ENCODE measurements at places on chromosomes 5 and 9.

DNA sequence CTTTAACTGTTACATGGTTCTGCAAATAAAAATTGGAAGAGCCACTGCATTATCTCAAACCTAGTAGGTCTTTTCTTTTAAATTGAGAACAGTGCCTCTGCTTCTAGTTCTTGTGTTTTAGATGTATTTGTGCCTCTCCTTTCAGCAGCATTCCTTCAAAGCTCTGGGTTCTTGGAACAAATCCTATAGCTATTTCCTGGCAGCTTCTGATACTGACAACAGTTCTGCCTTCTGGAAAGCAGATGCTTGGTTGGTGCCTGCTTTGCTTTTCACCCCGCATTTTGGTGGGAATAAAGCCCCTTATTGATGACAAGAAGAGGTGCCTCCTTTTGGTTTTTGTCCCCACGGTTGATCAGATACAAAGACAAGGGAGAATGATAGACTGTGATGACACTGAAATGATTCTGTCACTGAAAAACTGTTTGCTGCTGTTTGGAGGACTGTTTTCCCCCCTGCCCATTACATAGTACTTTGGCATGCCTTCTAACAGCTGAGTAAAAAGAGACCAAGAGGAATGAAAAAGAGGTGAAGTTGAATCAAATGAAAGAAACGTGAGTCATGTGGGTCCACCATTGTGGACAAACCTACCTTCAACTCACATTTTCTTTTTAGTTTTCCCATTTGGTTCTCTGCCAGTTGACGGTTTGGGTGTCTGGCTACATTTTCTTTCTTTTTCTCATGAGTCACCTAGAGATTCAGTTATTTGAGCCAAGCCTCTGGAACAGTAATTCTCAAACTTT, 5.6 kb downstream of the PTCD2 start:
- no peak for DNase-seq

DNA sequence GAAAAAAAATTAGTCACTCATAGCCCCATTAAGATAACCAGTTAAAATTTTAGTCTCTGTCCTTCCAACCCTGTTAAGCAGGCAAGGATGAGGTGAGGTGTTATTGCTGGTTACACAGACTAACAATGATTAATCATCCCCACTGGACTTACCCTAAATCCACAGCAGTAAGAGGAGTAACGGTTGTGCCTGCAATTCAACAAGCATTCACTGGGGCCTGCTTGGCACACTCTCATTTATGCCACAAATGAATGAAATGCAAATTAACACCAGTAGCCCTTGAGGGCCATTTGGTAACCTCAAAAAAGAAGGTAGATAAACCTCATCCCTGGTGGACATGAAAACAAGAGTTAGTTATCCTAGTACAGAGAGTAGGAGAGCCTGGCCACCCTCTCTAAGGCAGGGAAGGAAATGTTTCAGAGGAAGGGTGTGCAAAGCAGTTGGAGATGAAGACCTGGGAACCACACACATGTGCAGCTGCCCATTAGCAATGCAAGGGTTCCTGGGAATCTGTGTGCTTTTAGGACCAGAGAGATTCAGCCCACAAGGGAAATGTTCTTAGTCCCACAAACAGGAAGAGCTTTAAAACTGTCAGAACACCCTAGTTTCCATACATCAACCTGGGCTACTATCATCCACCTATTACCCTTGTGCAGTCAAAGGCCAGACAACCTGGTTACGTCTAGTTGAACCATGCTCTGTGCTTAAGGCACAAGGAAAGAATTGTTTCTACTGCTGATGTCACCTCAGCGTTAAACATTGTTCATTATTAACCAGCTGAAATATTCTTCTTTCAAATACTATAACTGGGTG, 7.7 kb downstream of the LHFPL2 start:
- DNase-seq, result no peak

DNA sequence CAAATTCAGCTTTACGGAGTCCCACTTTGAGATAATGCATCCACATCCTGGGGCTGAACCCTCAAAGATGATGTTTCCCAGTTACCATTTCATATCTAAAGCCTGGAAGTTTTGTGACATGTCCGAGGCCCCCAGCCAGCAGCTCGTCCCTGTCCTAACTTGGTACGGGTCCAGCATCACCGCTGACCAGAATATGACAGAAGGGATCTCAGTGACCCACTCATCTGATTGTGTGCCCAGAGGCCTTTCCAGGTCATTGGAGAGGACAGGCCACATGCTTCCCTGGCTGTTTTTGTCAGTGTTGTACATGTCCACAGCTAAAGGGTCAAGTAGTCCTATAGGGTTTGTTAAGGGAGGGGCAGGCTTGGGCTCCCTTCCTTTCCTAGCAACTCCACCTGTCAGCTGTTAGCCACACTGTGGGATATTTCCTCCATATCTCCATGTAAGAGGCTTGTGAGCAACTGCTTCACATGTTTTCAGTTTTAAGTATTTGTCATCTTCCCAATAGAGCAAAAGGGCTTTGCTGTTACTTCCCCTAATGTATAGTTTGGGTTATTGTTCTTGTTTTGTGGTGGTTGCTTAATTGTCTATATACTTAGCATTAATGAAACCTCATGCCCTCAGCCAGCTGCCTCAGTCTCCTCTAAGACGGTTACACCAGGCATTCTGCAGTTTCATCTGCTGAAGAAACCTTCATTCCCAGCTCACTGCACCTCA, 33.4 kb downstream of the SECISBP2 start:
- no peak for DNase-seq

- DNase-seq, result no peak
Measured at GRCh38 chr5:135221696-135222095, 177.3 kb downstream of the MACROH2A1 start.

- DNase-seq, result no peak
Measured at GRCh38 chr5:10478436-10478835, 36.8 kb downstream of the ROPN1L start.

- DNase-seq, result no peak
Measured at GRCh38 chr5:43560128-43560527, 3.3 kb upstream of the PAIP1 start.

- DNase-seq, result no peak
Measured at GRCh38 chr5:145283141-145283810, 551.9 kb downstream of the PRELID2 start.

DNA sequence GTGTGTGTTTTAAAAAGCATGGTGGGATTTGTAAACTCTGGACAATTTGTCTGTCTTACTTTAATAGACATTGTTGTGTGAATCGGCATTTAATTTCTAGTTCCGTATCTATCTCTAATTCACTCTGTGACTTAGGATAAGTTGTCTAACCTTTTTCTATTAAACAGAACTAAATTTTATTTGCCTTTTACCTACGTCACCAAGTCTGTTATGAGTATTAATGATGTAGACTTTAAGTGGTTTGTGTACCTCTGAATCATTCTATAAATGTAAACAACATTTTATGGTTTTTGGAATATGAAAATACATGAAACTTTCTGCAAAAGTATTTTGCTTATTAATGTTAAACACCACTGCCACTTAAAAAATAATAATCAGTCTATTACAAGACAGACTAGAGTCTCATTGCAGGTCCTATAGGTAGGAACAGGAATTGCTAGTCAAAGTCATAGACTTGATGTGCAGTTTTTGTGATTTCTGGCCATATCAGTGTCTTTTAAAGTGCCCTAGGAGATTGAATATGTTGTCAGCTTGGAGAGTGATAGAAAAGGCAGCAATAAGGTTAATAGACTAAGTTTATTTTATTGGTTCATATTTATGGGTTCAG, 5.6 kb downstream of the RBM27 start:
- no peak for DNase-seq

DNA sequence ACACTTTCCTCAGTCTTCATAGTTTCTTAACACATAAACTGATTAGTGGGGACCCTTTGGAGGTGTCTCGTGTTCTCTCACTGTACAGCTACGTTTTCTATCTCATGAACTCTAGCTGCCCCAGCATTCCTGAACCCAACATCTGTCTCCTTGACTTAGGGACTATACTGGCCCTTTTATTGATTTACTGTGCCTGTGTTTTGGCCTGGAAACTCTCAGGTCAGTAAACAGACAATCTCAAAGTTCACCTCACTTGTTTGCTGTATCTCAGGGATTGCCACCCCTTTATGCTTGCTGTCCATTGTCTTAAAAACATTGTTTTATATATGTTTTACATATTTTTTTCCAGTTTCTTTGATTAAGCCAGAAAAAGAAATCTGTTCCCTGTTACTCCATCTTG, 222.8 kb downstream of the FAM170A start:
- no peak for DNase-seq

GRCh38 chr5:140672455-140673186, 755 bp downstream of the DND1 start:
- peak; percentile 41 for DNase-seq

DNA sequence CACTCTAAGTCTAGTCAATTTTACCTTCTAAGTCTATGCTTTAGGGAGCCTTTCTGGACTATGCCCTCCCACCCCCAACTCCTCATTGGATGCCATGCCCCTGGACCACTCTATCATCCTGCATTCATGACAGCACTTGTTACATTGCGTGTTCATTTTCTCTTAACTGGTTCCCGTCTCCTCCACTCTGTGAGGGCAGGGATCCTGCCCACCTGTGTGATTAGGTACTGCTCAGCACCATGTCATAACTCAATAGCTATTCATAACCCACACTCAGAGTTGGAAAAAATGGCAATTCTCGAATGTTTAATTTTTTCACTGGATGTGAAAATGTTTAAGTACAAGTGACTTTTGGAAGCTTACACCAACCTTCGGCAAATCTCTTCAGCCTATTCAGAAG, 88.5 kb downstream of the PRLR start:
- DNase-seq, result no peak

DNA sequence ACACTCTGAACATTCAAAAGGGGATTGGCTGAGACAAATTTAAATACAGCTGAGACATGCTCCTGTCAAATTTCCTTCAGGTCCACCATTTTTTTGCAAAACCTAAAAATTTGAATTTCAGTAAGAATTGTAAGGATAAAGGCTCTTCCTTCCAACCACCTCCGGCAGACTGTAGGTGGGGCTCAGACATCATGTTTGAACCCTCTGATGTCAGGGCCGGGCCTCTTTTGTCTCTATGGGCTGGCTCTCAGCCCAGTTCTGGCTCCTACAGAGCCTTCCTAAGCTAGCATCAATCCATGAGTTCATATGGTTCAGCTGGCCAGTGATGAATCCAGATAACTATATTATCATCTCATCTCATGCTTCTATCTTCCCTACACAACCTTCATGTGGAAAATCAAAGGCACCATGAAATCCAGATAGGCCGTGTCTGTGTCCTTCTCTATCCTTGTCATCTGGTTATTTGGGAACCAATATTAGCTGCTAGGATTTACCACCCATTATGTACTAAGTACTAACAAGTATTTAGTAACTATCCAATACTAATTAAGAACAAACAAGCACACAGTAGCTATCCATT, 44.2 kb downstream of the NIPSNAP3B start:
- DNase-seq, result no peak

DNA sequence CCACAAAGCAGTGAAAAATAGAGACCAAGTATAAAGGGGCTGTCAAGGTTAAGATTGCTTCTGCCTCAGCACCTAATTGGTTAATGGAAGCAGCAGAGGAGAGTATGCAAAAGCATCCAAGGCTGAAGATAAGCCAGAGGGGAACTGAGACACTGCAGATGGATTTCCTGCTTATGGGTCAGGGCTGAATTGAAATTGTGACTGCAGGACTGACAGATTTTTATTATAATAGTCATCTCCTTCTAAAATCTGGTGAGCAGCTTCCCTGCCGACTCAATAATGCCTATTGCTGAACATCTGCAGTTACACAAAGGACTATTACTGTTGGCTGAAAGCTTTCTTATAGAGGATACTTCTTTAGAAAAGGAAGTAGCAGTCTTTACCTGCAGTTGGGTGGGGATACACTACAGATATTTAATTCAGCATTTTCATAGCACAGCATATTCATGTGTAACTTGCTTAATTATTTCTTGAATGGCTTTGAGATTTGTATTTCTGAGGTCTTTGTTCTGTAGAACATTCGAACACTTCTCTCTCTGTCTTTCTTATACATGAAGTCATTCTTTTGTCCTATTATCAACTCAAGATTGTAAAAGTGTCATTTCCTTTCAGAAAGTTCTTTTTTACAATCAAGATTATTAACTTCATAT, 363.0 kb upstream of the RIOK2 start:
- DNase-seq, result no peak
